ENCODE measurements at places on chromosomes 13 and 19. TPM values are rescaled to one million over a fixed set of nuclear protein-coding genes. Genes with fewer than 3 reads are reported as not detected.

DNA sequence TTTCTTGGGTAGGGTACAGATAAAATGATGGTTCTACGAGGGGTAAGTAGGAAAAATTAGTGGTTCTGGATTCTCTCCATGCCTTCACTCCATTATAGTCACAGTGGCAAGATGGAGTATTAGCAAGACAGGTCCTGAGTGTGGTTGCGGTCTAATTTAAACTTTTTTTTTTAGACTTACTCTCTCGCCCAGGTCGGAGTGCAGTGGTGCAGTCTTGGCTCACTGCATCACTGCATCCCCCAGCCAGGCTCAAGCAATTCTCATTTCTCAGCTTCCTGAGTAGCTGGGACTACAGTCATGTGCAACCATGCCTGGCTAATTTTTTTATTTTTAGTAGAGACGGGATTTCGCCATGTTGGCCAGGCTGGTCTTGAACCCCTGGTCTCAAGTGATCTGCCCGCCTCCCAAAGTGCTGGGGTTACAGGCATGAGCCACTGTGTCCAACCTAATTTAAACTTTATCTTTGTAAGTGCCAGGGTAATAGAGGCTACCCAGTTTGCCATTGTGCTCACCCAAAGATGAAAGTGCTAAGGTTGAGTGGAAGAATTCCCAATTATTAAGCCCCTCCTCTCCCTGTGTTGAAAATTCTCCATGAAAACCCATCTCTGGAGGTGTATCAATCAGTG lies 135.6 kb downstream of the TM9SF2 start:
- no peaks in the 10 kb centered on the region for H3K27me3 ChIP-seq
- H3K4me3 ChIP-seq: no peak overlapping the region
- DNase-seq: no peak
- H3K4me1 ChIP-seq: no peaks in the 10 kb centered on the region
- H3K36me3 ChIP-seq: no peaks in the 10 kb centered on the region
- H3K27ac ChIP-seq: no peak overlapping the region

GRCh38 chr13:60619461-60619860 lies 222.4 kb downstream of the TDRD3 start:
- H3K4me3 ChIP-seq: no peak overlapping the region
- no peaks in the 10 kb centered on the region for H3K4me1 ChIP-seq
- H3K36me3 ChIP-seq: no peaks in the 10 kb centered on the region
- no peak for DNase-seq

DNA sequence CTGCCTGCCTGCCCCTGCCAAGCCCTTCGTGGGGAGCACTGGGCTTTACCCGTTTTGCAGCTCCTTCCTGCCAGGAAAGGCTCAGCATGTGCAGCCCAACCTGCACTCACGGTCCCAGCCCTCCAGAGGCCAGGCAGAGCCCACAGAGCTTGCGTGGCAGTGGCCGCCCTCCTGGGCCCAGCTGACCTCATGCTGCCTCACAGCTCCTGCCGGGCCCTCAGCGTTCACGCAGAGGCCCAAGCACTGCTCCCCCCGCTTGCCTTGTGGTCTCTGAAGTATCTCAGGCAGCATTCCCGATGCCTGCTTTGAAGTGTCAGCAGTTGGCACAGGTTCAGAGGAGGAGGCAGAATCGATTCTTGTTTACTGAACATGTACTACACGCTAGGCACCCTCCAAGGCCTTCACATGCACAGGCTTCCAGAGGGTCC lies 32.5 kb downstream of the CAPN12 start:
- DNase-seq: peak; percentile 62
- H3K27me3 ChIP-seq: no peaks in the 10 kb centered on the region
- H3K27ac ChIP-seq: peak overlapping the region; percentile 72
- peaks cover 93% of the 10 kb centered on the region for H3K4me1 ChIP-seq
- peaks cover 74% of the 10 kb centered on the region for H3K36me3 ChIP-seq

DNA sequence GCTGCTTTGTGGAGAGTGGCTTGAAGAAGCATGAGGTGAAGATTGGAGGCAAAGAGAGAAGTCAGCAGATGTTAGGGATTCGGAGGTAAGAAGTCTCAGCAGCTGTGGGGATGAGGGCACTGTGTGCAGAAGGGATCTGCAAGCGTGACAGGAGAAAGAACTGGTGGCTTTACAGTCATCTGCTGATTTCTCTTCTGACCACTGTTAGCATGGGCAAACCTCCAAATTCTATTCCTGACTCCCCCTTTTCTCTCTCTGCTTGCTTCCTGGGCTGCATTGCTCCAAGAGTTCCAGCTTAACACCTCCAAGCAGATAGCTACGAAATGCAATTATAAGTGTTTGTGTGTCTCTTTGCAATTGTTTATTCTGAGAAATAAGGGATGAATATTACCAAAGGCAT lies 159.6 kb downstream of the GGACT start:
- no peaks in the 10 kb centered on the region for H3K4me1 ChIP-seq
- H3K27ac ChIP-seq: no peak overlapping the region
- H3K4me3 ChIP-seq: no peak overlapping the region
- no peak for DNase-seq
- H3K27me3 ChIP-seq: no peaks in the 10 kb centered on the region

DNA sequence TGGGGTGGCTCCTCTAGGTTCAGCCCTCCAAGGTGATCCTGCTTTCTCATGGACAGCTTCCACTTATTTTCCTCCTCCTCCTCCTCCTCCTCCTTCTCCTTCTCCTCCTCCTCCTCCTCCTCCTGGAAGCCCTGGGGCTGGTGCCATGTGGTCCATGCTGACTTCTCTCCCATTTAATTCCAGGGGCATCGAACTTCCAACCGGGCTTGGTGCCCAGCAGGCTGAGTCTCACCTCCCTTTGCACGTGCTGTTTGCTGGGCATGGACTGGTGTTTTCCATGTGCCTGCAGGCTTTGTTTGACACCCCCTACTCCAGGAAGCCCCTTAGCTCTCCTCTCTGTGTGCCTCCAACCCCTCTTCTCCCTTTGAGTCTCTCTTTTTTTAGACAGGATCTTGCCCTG lies 3.7 kb downstream of the MAST3 start:
- H3K27ac ChIP-seq: no peak overlapping the region
- no peak for DNase-seq
- peaks cover 17% of the 10 kb centered on the region for H3K27me3 ChIP-seq
- H3K4me3 ChIP-seq: no peak overlapping the region
- no peaks in the 10 kb centered on the region for H3K36me3 ChIP-seq
- peaks cover 26% of the 10 kb centered on the region for H3K4me1 ChIP-seq

GRCh38 chr13:105928901-105929300 lies 606.6 kb downstream of the EFNB2 start:
- H3K27me3 ChIP-seq: no peaks in the 10 kb centered on the region
- no peak overlapping the region for H3K27ac ChIP-seq
- no peaks in the 10 kb centered on the region for H3K4me1 ChIP-seq
- H3K4me3 ChIP-seq: no peak overlapping the region
- H3K36me3 ChIP-seq: no peaks in the 10 kb centered on the region
- no peak for DNase-seq

GRCh38 chr13:98220271-98220791 lies 43.3 kb upstream of the RNF113B start:
- H3K36me3 ChIP-seq: no peaks in the 10 kb centered on the region
- H3K27me3 ChIP-seq: no peaks in the 10 kb centered on the region
- H3K27ac ChIP-seq: peak overlapping the region; percentile 75
- peak; percentile 67 for DNase-seq
- peaks cover 83% of the 10 kb centered on the region for H3K4me1 ChIP-seq

DNA sequence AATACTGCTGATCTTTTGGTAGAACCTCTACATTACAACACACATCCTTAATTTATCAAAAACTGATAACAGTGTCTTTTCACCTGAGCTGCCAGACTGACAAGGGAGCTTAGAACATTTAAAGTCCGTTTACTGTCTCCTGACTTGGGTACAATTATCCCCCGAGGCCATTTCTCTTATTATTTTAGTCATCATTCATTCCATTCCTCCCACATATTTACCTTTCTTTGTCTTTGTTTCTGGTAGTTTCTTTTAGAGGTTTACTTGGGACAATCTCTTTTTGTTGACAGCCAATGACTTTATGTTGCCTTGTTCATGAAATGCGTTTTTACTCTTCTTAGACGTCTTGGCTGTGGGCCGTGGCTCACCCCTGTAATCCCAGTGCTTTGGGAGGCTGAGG lies 186.9 kb downstream of the PCCA start:
- no peak overlapping the region for H3K4me3 ChIP-seq
- H3K27me3 ChIP-seq: no peaks in the 10 kb centered on the region
- H3K4me1 ChIP-seq: no peaks in the 10 kb centered on the region
- no peak for DNase-seq
- no peak overlapping the region for H3K27ac ChIP-seq
- peaks cover 33% of the 10 kb centered on the region for H3K36me3 ChIP-seq

PRR22 gene
- 12.1 TPM for total RNA-seq

KRTDAP gene
- not detected for total RNA-seq

CBY2 gene
- total RNA-seq: not detected

CGB2 gene
- total RNA-seq: not detected

WIZ gene
- total RNA-seq: 124 TPM

NOTCH3 gene
- total RNA-seq: 54.5 TPM

SIGLEC14 gene
- total RNA-seq: 2.8 TPM

FAM216B gene
- not detected for total RNA-seq
